ENCODE measurements at places on chromosomes 16 and 17.

- DNase-seq = no peak
Observed at GRCh38 chr17:74369221-74369620, 1.9 kb downstream of the GPR142 start.

DNA sequence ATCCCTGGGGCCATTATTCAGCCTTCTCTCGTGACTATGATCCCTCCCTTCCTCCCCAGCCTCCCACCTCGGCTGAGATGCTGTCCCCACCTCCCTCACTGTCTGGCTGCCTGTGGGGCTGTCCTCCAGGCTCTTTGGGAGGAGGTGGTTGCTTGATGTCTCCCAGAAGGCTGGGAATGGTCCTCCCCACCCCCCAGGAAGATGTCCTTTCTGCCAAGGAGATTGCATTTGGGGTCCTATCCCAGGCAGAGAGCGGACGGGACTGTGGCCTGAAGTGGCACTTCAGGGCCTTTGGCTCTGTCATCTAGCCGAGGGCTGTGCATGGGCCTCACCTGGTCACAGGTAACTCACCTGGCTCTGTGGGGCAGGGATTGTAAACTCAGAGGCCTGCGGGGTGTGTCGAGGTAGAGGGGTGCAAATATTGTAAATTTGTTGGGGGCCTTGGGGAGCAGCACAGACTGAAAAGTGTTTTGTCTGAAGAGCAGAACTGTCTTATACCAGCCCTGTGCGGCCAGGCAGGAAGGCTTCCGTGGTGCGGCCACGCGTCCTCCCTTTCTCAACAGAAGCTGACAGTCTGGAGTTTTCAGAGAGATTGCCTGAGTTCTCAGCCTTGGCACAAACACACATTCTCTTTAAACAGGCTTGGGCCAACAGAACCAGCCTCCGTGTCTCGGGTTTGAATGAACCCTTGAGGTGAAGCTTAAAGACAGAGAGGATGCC lies 177.9 kb downstream of the SEC14L1 start:
- DNase-seq = no peak

GRCh38 chr16:14634389-14634725 lies 1.6 kb downstream of the BFAR start:
- no peak for DNase-seq

GRCh38 chr17:32875923-32876416 lies 954 bp downstream of the MYO1D start:
- DNase-seq = no peak

- no peak for DNase-seq
Observed at GRCh38 chr17:50959341-50959740, 93.2 kb upstream of the TOB1 start.

DNA sequence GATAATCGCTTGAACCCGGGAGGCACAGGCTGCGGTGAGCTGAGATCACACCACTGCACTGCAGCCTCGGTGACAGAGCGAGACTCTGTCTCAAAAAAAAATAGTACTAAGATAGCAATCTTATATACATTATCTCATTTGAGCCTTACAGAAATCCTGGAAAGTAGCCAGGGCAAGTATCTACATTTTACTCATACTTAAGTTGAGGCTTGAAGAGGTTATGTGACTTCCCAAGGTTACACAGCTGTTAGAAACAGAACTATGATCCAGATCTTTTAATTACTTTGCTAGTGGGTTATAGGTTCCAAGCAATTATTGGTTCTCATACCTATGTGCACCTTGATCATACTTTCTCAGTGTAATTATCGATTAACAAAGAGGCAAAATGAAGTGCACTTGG lies 15.4 kb downstream of the C17orf78 start:
- no peak for DNase-seq

DNA sequence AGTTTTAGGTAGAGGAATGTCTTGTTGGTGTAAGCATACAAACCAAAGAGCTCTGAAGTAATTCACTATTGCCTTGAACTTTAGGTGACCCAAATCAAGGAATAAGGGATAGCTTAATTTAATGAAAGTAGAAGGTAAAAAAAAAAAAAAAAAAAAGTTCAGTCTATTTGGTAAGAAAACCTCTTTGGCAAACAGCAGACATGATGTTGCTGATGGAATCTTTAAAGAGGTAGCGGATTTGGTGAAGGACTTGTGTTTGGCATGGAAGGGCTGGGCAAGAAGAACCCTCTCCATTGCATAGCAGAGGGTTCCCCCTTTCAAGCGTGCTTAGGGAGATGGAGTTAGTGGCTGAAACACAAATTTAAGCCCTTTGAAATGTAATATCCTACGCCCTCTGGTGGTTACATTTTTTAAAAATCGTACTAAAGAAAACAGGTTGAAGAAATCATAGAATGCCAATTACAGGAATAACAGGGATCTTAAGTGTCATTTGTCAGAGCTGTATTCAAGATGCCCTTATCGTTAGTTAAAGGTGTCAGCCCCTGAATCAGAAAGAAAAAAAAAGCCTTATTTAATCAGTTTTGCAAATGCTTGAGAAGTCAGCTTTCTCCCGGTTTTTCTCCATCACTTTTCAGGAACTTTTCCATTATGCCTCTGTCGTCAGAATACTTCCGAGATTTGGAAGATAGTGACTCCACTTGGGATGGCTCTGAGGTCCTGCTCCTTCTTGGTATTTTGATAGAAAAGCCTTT lies 383.1 kb downstream of the KCNJ2 start:
- no peak for DNase-seq

- DNase-seq = no peak
Observed at GRCh38 chr16:82037251-82037650, 2.2 kb downstream of the HSD17B2 start.

- DNase-seq = no peak
Observed at GRCh38 chr16:89060207-89060794, 33.4 kb upstream of the ACSF3 start.

DNA sequence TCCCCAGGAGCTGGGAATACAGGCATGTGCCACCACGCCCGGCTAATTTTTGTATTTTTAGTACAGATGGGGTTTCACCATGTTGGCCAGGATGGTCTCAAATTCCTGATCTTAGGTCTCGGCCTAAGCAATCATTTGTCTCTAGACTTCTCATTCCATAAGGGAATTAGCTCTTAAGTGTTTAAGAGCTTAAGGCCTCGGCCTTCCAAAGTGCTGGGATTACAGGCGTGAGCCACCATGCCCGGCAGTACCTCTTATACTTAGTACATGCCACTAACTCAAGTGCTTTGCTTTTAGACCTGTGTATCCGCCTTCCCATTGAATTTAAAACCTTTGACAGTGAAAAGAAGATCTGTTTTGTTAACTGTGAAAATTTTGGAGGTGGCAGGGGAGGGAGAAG lies 16.6 kb upstream of the IL21R start:
- DNase-seq = no peak

- DNase-seq = no peak
Observed at GRCh38 chr16:19094542-19095365, 19.0 kb upstream of the ITPRIPL2 start.

Data from cerebellar nuclear complex (tissue), 1 donor.